Activated CD4-positive, CD25-positive, alpha-beta regulatory T cell treated with anti-CD3 and anti-CD28 coated beads, Interleukin-2, amount 50 U/mL, for 24 hours (primary cell): ENCODE measurements at places on chromosomes 16 and 17.

GRCh38 chr17:76426853-76427252, 26.1 kb downstream of the UBE2O start:
- ATAC-seq, result no peak

- ATAC-seq, result peak; percentile 27
Observed at GRCh38 chr16:27378871-27379481, 23.0 kb upstream of the IL21R start.

DNA sequence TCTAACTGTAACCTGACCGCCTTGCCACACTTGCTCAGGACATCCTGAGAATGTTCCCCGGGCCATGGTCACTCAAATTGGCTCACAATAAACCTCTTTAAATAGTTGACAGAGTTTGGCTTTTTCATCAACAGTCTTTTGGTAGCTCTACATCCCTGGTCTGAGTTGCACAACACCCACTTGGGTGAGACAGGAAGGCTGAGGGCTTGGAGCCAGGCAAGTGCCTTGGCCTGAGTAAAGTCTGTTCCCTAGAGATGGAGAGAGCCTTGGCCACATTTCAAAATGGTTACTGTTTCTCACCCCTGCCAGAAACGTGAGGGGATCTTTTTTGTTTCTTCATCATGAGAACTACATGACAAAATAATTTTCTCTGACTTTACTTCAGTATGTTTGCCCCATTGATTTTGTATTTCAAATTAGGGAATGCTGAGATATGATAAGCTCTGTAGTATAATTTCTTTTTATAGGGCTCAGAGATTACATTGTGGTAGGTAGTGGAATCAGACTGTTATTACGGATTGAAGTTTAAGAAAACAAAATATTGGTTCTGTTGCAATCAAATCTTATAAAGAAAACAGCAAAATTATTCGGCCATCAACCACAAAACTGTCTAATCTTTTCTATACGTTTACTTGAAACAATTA, 53.9 kb upstream of the NETO2 start:
- no peak for ATAC-seq

- ATAC-seq, result no peak
Observed at GRCh38 chr17:79943347-79944241, 92.1 kb downstream of the TBC1D16 start.

DNA sequence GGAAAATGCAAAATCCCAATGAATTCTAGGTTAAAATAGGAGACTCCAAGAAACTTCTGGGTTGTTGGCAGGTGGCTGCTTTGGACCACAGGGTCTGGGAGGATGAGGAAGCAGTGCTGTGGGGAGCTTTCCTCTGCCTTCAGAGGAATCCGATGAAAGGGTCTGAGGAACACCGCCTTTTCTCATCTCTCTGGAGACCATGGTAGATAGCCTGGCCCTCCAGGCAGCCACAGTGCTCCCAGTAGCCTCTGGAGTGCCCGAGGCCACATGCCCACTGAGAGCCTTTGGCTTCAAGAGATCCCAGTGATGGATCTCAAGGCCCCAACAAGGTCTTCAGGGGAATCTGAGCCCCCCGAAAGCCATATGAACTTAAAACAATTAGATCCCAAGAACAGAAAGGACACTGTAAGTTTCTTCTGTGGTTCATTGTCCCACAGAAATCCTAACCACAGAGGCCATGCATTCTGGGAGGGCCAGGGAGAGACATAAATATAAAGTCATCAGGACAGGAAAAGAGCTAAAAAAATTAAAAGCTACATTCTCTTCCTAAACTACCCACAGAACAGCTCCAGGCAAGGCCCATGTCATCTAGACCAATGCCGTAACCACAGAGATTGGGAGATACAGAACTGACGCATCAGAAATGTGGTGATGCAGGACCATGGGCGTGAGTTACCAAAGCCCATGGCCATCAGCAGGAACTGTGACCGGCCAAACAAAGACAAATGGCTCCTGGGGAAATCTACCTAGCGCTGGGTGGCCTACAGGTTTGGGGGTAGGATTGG, 24.3 kb downstream of the TK2 start:
- no peak for ATAC-seq

DNA sequence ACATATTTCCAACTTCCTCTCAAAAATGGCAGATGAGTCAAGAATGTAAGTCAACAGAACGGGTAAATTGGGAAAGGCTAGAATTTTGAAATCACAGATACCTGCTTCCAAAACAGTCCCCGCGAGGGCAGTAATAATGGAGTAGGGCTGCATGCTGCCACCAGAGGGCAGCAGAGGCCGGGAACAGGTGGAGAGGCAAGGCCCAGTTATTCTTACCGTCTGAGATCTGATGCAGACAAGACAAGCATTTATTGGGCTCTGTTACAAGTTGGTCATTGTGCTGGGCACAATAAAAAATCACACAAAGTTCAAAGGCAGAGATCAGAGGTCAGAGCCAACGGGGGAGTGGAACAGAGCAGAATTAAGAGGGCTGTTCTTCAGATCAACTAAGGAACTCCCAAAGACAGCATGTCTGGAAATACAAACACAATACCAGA, 8.8 kb upstream of the MLKL start:
- peak; percentile 92 for ATAC-seq

DNA sequence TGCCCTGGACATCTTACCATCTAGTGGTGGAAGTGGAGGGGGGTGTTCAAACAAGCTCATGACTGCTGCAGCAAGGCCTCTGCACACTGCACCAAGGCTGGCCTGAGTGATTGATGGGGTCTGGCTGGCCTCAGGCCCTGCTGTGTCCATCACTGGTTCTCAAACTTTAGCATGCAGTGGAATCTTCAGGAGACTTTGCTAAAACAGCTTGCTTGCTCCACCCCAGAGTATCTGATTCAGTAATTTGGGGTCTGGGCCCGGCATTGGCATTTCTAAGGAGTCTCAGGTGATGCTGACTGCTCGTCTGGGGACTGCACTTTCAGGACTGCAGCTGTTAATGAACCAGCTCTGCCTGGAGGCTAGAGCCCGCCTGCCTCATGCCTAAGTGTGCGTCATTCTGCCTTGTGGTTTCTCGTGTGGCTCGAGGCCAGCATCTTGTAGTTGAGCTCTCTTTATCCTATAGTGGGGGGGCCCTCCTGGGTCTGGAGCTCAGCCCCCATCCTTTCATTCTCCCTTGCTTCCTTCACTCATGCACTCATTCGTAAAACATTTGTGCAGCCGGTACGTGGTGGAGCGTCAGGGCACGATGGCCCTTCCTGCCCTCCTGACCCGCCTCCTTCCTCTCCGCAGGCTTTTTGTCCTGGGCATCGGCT, 4.1 kb downstream of the MGAT5B start:
- ATAC-seq, result no peak

DNA sequence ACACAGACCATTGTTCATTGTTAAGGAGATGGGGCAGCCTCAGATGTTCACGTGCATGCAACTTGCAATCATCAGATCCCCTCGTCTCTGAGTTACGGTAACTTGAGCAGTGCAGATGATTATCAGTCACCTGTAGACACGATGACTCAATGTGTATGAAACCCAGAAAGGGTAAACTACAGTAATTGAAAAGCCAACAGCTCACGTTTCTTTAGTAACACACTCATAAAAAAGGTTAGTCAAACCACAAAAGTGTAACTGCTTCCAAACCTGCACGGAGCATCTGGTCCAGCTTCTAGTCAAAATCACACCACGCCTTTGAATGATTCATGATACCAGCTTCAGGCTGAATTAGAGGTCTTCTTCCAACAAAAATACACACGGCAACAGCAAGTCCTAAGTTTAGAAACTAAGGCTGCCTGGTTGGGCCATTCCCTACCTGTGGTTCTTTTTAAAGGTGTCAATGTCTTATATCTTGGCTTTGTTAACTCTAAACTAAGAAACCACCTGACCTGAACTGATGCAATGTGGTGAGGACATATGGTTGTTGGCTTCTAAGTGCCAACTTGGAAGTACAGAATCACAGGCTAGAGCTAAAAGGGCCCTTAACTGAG, 32.3 kb downstream of the GRB7 start:
- ATAC-seq, result peak; percentile 85

DNA sequence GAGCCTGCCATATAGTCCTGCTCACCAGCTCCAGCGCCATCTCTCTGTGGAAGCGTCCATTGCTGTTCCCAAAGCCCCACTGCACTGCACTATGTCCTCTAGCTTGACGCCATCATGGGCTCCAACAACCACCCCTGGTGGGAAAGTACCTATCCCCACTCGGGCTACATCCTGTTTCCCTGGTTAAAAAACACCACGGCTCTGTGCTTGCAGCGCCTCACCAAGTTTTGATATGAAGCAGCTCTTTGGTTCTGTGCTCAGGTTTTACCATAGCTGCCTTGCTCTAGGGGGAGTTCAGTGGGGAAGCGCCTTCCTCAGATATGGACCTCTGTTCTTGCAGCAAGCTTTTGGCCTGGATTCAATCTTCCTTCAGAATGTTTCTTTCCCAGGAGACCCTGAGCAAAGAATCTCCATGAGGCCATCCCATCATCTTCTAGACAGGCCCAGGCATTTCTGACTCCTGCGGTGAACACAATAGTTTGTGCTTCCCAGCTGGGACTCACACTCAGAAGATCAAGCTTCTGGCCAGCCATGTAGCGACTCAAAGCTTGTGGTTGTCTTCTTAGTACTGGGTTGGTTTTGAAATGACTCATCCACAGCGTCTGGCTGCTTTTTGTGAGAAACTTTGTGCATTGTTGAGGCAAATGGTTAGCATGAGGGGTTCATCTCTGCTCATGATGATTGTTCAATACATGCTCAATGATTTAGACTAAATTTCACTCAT, 39.5 kb downstream of the DYNLRB2 start:
- peak; percentile 79 for ATAC-seq

GRCh38 chr17:51733166-51733565, 425.3 kb downstream of the CA10 start:
- no peak for ATAC-seq

DNA sequence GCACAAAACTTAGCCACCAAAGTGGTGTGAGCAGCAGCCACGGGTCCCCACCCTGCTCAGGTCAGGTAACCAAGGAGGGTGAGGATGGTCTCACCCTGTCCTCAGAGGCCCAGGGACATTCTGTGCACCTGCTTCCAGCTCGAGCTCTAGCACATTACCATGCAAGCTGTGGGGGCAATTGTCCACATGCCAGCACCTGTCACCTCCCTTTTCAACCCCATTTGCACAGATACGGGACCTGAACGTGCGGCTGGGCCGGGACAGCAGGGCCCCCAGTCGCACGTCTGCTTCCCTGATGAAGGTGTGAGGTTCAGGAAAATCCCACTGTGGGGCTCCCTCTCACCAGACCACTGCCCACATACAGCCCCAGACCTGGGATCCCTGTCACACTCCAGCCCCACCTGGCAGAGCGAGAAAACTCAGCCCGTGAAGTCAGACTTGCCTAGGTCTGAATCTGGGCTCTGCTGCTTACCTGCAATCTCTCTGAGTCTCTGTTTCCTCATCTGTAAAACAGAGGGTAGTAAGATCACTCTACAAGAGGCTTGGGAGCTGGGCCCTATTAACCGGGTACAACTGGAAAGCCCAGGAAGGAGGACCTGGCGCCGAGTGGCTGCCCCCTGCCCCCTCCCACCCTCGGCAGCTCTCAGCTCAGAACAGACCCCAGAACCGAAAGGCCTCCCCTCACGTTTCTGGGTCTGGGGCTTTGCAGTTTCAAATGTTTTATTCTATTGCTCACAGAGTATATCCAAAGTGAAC, 7.9 kb downstream of the WFIKKN2 start:
- no peak for ATAC-seq

DNA sequence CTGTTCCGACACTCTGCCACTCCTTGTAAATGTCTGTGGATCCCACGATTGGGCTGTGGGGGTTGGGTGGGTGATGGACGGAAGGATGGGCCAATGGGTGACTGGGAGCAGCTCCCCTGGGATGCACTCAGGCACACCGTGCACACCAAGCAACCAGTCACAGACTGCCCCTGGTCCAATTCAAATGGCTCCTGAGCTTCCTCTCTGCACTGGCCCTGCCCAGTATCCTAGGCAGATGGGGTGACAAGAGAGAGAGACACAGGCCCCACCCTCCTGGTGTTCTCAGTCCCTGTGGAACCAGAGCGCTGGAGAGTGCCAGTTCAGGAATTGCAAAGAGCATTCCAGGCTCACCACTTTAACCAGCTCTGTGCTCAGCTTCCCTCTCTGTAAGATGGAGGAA, 32.8 kb downstream of the BEAN1 start:
- ATAC-seq, result no peak

- no peak for ATAC-seq
Observed at GRCh38 chr17:65609749-65610148, 48.3 kb upstream of the AXIN2 start.

GRCh38 chr16:49466881-49467280, 93.3 kb downstream of the C16orf78 start:
- ATAC-seq, result no peak

DNA sequence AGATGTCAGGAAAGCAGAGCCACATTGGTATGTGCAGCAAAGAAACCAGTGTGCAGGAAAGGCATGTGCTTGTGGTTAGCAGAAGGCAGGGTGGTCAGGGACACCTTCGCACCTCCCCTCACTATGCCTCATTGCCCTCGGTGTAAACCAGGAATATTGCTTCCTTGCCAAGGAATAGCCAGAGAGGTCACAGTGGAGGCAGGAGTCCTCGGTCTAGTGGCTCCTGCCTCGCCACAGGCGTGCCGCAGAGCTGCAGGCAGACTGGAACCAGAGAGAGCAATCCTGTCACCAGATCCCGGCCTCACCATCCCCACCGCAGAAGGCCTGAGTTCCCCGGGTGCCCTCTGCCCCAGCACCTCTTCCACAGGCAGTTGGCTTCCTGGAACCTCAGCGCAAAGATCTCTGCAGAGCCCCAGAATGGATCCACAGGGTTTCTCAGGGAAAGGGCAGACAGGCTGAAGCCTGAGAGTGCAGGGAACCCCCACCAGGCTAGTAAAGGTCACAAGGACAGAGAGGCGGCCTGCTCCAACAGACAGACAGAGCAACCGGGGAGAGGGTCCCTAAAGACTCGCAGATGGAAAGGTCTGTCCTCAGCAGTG, 21.6 kb downstream of the CCDC182 start:
- ATAC-seq, result no peak

GRCh38 chr17:1414001-1414574, 14.1 kb upstream of the YWHAE start:
- ATAC-seq, result no peak

DNA sequence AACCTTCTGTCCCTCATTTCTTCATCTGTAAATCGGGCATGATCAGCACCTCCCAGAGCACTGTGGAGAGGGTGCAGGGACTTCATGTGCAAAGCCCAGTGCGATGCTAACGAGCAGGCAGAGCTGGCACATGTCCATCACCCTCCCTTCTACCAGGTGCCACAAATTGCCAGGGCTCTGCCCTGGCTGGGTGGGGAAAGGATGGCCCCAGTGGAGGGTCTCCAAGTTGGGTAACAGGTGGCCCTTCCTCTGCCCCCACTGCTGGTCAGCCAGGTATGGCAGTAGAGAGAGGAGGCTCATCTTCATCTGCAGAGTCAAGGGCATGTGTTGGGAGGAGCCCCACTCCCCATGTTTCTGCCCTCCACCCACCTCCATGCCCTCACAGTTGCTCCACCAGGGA, 61.5 kb upstream of the CDH5 start:
- no peak for ATAC-seq

DNA sequence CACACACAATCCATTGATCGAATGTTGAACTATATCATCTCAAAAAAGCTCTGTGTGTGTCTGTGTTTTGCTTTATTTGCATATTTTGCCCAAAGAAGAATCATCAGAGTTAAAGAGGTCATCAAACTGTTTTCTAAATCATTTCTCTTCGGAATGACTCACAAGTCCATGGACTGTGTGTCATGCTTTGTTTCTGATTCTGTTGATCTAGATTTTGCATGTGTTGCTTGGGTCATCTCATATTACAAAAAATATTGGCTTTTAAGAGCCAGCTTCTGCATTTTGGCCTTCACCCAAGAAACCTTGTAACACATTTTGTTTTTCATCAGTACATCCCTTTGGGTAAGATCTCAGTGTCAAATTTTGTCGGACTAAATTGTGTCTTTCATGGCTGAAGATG, 471.2 kb upstream of the HSBP1 start:
- no peak for ATAC-seq
